ENCODE measurements at places on chromosomes 2 and 18. TPM values are rescaled to one million over a fixed set of nuclear protein-coding genes. Genes with fewer than 3 reads are reported as not detected.

DNA sequence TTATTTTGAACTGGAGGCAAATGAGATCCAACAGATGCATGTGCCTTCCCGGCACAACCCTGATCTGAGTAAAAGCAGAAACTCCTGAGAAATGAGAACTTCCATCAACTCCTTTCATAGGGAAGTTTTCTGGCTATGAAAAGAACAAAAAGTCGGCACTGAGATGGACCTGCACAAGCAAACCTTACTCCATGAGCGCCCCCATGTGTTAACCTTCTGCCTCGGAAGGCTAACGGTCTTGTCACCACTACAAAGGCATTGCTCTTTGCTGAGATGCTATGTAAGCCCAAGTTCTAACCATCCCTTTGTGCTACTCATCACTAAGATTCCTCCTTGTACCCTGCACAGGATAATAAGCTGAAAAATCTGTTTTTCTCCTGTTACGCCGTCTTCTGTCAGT, 57.3 kb upstream of the SULT1C3 start:
- peak; percentile 27 for DNase-seq

DNA sequence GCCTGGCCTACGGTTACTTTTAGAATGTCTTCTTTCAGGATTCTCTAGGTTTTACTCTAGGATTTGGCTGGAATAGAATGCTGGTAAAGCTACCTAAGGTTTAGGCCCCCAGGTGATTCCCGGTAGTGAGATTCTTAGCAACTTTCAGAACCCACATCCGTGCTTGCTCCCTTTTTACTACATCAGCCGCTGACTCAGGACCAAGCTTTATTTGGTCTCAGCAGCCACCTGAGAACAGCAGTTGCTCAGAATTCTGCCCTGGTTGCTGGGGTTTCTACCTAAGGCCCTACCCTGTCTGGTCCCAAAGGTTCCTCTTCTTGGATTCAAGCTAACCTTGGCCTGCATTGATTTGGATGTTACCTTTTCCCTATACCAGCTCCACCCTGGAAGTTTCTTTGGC, 36.1 kb upstream of the NDUFV2 start:
- no peak for DNase-seq

- DNase-seq = no peak
Observed at GRCh38 chr18:78716022-78716421, 263.6 kb upstream of the SALL3 start.

Gene SCN1A
- total RNA-seq = not detected
